Activated naive CD8-positive, alpha-beta T cell treated with anti-CD3 and anti-CD28 coated beads, Interleukin-2, amount 50 U/mL, for 16 hours (primary cell): ENCODE measurements at places on chromosomes 6 and 20.

DNA sequence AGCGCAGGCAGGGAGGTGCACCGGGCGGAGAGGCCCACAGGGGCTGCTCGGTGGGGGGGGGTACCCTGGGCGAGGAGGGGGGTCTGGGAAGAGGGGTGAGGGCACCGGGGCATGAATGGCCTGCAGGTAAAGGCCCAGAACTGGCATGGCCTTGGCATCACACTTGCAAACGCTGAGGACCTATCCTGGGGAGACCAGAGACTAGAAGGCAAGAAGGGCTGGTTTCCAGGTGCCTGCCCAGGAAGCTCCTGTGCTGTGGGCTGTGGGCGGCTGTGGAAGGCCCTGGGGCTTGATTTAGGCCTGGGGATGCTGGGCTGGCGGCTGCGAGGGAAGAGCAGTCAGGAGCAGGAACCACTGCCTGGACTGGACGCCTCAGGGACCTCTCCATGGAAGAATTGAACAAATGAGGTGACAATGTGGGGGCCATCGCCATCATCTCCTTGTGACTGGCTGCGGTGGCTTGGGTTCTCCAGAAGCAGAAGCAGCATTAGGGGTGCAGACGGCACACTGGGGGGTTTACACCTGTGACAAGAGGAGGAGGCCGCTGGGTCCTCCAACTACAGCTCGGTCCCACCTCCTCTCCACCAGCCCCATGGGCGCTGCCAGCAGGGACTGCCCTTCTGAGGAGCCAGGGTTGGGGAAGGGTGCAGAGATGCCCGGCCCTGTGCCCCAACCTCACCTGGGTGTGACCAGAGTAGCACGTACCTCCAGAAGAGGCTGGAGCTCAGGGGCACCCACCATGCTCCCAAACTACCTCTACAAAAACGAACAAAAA lies 32.1 kb upstream of the IRF4 start:
- DNase-seq, result no peak

- DNase-seq, result no peak
Observed at GRCh38 chr6:40407239-40407638, 179.9 kb downstream of the LRFN2 start.

DNA sequence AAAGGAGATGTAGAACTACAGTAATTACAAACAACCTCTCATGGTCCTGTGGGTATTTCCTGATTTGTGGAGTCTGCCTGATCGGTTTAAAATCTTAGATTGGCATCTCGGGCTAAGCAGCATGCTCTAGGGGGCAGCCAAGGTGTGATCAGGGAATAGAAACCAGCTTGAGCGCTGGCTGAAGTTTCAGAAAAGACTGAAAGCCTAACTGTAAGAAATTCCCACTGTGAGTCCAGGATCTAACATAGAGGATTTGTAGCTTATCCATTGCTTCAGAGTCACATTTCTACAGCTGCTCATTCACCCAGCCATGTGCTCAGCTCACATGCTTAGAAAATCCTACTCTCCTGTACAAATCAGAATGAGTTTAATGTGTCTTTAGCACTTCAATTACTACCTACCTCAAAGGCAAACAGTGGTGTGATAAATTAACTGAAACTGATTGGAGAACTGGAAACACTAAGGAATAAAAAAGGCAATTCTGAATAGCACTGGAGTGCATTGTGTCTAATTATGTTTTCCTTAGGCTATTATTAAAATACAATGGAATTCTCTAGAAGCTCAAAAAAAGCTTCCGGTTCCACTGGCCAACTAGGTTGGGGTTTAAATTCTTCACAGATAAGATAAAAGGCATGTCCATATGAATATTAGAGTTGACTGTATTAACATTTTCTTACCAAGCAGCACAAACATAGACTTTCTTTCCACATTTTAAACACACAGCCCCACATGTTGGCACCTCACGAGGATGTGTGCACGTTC lies 73.8 kb upstream of the MPC1 start:
- DNase-seq, result no peak

DNA sequence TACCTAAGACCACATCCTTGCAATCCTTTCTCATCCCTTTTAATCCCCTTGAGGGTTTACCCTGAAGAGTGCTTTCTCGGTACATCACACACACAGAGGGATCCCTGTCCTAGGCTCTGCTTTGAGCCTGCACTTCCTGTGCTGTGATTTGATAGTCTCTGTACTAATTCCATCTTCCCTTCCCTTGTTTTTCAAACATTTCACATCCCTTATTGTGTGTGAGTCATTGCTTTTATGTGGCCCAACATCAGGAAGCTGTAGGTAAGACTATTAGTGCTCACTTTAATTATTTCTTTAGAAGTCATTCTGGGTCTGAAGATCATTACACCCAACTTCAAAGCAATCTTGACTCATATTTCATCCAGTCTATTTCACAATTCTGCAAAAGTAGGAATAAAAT lies 57.2 kb upstream of the ANKEF1 start:
- no peak for DNase-seq

DNA sequence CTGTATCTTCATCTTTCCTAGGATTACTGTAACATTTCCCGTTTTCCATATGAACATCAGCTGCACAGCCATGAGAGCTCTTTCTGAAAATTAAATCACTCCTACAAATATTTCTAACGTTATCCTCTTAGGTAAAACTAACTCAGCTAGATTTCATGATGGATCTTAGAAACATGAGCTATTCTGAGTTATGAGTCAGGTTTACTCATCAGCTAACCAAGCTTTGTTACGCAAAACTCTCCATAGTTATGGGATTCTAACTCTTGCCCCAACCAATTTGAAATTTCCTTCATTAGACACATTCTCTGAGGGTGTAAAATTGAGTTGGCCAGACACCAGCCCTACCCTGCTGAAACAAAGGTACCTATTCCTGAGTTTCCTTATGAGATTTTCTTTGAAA lies 14.0 kb downstream of the DEFB110 start:
- no peak for DNase-seq

- DNase-seq, result no peak
Observed at GRCh38 chr6:47042275-47042791, at the start of gene ADGRF1. TSS of gene ADGRF1 (minus strand) at chr6:47042332. CDS start at chr6:47029061, 13,271 bp downstream.

- DNase-seq, result no peak
Observed at GRCh38 chr20:823574-823902, 10.0 kb upstream of the FAM110A start.

DNA sequence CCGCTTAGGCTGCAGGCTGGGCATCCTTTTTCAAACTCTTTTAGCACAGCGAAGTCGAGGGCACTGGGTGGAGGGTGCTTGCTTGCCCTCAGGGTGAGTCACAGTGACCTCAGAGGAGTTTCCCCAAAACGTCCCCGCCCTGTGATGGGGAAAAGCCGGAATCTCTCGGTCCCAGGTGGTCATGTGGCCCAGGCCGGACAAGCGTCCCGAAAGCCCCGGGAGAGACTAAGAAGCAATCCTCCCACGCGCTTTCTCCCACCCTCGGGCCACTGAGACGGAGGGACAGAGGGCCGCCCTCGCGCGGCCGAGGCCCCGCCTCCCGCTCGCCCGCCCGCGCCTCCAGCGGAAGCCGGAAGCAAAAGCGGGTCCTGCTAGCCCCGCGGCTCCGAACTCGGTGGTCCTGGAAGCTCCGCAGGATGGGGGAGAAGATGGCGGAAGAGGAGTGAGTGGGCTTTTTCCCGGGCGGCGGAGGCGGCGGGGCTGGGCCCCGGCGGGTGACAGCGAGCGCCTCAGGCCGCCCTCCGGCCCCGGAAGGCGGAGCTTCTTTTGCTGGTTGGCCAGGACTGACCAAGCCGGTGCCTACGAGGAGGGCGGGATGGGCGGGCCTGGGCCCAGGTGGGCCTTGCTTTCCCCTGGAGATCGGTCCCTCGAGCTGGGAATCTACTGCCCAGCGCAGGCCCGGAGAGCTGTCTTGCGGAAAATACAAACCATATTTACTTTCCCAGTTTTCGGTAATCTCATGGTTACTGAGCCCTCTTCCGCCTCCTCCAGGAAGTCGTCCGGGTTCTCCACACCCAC lies at the start of gene SLC9A8:
Gene SLC9A8, plus strand, starts transcription at position 322 of the 798 bp plus-strand sequence. Its CDS starts 95 bp downstream, at position 417.
- DNase-seq, result peak; percentile 60

DNA sequence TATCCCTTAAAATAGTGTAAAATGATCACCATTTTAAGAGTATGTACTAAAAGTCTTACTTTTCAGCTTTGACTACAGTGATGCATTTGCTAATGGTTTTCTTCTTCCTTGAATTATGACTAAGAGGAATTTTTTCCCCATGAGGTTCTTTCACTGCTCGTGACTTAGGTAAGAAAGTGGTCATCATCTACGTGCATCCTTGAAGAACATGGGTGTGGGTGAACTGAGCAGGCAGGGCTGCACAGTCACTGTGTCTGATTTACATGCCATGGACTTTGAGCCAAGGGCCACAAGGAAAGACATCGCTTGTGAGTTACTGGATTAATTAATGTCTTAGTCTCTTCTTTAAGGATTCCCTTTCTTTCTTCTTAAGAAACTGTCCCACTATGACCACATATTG lies 33.3 kb downstream of the NQO2 start:
- DNase-seq, result no peak

GRCh38 chr6:141618180-141618581 lies 514.5 kb upstream of the GJE1 start:
- DNase-seq, result no peak
